NCI-H2227 treated with DMSO at 0.1 percent for 48 hours (cell line): ENCODE measurements at places on chromosomes 12 and 14.

DNA sequence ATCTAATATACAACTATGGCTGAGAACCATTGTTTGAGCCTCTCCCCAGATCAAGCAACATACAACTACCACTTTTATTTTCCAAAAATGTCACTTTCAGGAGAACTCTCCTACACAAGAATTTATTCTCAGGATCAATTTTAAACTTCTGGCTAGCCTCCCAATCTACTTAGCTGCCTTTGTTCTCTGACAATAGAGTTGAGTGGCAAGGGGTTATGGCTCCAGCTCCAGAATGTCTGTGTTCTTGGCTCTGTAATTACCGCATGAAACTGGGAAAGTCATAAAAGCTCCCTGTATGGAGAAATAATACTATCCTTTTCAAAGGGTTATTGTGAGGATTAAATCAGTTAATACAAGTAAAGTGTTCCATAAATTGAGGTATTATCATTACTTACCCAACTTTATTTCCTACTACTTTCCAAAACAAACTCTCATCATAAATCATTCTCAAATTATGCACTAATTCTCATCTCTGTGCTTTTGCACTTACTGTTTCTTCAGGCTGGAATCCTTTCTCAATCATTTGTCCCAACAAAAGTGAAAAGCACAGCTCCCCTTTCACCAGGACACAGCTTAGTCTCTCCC, 121.9 kb downstream of the GARIN6 start:
- DNase-seq = peak; percentile 87

GRCh38 chr12:77104792-77105191, 39.4 kb upstream of the E2F7 start:
- DNase-seq = no peak

- DNase-seq = no peak
Measured at GRCh38 chr12:24764712-24765111, 184.2 kb downstream of the BCAT1 start.

DNA sequence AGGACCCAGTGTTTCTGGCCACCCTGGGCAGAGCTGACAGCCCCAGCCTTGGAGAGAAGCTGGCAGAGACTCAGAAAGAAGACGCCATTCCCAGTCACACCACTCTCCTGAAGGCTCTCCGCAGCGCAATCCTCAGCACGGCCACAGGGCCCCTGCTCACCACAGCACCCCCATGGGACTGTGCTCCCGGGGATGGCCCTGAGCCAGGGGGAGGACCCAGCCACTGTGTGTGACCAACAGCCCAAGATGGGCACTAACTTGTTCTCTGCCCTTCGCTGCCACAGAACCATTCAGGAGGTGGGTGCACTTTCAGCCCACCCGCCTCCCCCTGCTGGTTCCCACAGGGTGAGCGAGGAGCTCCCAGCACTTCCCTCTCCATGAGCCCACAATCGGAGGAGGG, 57.1 kb downstream of the CCNK start:
- DNase-seq = no peak

DNA sequence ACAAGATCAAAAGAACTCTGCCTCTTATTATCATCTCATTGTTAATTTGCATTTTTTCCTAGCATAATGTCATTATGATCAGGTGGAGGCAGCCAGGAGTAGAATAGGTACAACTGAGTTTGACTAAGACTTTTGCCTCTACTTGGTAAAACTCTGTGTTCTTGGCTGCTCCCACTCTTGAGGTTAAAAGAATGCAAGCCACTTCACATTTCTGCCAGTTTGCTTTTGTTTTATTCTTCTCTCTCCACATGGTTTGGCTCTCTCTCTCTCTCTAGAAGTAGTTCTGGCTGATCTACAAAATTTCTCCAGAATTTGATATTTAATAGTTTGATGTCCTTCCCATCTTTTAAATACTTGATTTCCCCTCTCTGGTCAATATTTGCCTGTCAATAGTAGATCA, 170.7 kb upstream of the E2F7 start:
- DNase-seq = no peak

DNA sequence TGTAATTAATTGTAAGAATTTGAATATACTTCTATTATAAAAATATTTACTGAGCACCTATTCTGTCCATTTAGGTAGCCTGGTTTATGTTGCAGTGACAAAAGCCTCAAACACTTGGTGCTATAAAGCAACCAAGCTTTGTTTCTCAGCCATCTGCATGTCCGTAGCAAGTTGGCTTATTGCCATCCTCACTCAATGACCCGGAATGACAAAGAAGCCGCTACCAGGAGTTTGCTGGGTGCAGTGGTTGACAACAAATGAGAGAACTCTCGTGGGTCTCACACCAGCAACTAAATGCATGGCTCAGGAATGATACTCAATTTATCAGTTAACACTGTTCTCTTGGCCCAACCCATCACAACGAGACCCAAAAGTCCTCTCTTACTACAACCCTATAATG, 553.1 kb downstream of the DIO2 start:
- no peak for DNase-seq
